Vagina (tissue), 2 donors: ENCODE measurements at places on chromosomes 7 and 10. TPM values are rescaled to one million over a fixed set of nuclear protein-coding genes. Genes with fewer than 3 reads are reported as not detected.
A peak's percentile ranks its signal among the peaks of the same experiment; 100 is the strongest.

DNA sequence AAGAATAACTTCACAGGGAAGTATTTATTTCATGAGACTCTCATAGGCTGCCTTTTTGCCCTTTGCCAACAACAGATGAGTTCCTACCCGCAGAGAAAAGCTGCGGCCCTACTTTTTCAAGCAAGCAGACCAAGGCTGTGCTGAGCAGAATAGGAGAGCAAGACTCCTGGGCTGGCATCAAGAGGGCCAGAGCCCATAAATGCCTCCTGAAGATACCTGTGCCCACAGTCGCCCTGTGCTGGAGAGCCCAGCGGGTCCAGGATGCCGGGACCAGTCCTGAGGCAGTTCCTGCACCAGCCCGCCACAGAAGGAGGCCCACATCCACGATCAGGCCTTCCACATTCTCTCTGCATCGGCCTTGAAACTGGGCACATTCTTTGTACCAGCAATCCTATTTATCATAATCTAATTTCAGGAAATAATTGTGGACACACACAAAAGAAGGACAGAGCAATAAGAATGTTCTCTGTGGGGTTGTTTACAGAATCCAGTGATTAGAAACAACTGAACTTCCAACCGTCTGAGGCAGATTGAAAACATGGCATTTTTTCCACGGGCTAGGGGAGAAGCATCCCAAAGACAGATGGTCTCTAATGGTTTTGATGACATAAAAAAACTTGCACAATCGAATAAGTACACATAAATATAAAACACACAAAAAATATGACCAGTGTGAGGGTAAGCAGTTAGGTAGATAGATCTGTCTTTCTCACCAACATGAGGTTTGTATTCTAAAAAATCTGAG is 95.6 kb downstream of the CPXM2 start:
- DNase-seq, result peak; percentile 70

DNA sequence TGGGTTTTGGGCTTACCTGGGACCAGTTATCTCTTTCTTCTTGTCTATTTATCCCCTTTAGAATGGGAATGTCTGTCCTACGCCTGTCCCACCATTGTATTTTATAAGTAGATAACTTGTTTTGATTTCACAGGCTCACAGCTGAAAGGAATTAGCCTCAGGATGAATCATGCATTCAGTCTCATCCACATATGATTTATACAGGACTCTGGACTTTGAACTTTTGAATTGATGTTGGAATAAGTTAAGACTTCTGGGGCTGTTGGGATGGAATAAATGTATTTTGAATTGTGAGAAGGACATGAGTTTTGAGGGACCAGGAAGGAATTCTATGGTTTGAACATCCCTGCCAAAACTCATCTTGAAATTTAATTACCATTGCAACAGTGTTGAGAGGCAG is 112.6 kb downstream of the AMPH start:
- no peak for DNase-seq

DNA sequence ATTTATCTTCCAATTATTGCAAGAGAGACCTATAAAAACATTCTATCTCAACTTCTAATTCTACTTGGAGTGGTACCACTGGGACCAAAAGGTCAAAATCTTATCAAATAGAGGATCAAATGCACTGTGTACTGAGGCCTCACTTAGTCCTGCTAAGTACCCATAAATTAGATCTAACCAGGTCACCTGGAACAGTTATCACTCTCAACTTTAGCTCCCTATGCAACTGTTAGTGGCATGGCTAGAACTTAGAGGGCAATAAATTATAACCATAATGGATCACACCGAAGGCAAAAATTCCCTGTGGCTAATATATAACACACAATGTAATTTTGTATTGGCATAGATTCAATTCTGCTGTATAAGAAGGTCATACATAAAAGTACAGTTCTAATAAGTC is 428.9 kb downstream of the PCDH15 start:
- no peak for DNase-seq

DNA sequence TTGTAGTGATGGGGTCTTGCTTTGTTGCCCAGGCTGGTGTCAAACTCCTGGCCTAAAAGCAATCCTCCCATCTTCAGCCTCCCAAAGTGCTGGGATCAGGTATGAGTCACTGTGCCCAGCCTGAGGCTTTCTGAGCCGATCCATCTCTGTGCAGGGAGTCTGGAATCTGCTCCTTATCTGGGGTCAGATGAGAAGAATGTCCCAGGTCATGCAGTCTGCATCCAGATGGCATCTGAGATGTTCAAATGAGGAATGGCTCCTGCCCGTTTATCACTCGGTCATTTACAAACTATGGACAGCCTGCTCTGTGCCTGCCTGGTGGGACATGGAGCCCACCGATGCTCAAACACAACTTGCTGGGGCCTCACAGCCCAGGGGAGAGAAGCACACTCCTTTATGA is 11.1 kb upstream of the SLC18A3 start:
- peak; percentile 56 for DNase-seq

DNA sequence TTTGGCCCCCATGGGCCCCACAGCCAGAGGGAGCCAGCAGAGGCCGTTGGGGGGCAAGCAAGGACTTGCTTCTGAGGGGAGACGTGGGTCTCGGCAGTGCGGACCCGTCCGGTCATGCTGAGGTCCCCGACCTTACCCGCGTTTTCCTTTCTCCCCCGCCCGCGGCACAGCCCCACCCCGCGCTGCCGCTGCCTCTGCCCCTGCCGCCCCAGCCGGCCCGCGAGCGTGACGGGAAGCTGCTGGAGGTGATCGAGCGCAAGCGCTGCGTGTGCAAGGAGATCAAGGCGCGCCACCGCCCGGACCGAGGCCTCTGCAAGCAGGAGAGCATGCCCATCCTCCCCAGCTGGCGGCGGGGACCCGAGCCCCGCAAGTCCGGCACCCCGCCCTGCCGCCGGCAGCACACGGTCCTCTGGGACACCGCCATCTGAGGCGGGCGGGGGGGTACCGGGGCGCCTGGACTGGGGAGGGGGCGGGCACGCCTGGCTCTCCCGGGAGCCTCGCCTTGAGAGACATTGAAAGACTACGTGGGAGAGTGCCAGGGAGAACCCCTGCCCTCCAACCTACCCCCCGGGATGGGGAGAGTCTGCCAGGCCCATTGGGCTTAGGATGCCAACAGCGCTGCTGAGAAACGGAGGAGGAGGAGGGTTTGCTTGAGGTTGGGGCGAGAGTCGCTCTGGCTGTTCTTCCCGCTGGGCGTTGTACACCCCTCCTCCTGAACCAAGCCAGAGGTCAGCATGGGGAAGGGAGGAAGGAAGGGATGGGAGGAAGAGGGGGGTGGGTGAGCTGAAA is 9.9 kb downstream of the NYAP1 start:
- DNase-seq, result no peak

DNA sequence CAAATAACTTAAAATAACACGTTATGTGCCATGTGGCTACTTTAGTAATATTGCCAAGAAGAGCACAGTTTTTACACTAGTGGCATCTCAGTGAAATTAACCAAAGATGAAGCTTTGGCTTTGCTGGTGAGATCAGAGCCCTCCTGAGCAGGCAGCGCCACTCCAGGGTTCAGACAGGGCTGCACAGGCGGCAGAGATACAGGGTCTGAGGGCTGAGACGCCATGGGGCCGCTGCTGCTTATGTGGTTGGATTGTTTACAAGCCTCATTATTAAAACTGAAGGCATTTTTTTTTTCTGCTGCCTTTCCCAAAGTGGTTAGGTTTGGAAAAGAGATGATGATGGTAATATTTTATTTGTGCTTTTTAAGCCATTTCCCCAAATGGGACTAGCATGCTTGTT is 68.8 kb upstream of the DNAJB6 start:
- DNase-seq, result no peak

The PILRA gene
- 8.3 TPM for total RNA-seq

The PLAU gene
- total RNA-seq, result 18.2 TPM

DNA sequence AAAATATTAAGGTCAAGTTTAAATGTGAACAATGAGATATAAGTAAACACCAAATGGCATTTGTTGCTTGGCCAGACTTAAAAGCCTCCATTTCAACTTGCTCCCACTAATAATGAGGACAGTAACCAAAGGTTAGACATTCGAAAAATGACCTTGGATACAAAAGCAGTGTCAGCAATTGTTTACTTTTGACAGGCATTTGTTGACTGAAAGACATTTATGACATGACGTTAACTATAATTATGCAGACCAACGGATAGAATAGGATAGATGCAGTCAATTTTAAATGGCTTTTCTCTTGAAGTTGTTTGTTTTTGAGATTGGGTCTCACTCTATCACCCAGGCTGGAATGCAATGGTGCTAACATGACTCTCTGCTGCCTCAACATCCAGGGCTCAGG is 6.3 kb upstream of the WNT16 start:
- DNase-seq, result no peak

The TRPV6 gene
- 7.9 TPM for total RNA-seq

- DNase-seq, result no peak
These were observed 143.4 kb downstream of the PPP1R3A start for GRCh38 chr7:113775401-113775800.

DNA sequence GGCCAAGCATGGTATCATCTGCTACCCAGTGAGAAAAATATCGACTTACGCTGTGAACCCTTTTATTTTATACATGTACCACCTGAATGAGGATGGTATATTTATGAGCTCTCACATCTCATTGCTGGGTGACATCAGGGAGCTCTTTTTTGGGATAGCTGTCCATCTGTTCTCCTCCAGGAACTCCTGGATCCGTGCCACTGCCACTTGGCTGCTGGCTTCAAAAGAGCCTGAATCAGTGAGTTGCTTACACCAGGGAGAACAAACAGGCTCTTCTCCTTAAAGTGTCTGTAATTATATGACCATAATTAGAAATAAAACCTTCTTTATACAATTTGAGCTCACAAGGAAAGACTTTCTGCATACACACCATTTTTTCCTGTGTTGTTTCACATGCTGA is 106.2 kb downstream of the KAT6B start:
- DNase-seq, result no peak

The LLCFC1 gene
- total RNA-seq, result not detected

The SPDYE3 gene
- total RNA-seq, result not detected

- DNase-seq, result no peak
These were observed 4.5 kb downstream of the DMTF1 start for GRCh38 chr7:87156709-87157108.

- DNase-seq, result no peak
These were observed 96.0 kb downstream of the NRBF2 start for GRCh38 chr10:63229161-63229560.

DNA sequence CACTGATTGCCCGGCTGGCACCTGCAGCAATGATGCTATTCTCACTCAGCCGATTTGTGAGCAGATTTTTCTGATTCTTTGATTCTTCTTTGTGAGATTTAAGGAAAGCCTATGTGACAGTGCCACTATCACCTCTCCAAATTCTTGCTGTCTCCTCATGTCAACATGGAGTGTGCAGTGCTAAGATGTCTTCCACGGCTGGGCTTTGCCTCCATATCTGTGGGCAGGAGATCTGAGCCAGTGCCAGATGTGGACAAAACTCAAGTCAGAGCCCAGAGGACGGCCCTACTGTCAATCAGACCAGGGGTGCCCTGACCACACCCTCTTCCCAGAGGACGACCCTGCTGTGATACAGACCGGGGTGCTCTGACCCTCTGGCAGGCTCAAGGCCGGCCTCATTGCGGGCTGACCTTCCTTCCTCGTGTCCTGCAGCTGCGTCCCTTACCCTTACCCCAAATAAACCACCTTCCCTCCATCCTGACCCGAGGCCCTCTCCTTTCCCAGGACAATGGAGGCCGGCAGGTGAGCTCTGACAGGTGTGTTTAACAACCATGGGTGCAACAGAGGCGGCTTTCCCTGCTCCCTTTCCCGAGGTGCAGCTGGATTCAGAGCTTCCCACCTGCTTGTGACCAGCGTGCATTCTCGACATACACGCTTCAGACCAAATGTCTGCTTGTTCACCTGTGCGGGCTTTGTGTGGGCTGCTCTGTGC is 221.4 kb downstream of the ADARB2 start:
- DNase-seq, result no peak

The GFRA1 gene
- 57.7 TPM for total RNA-seq

DNA sequence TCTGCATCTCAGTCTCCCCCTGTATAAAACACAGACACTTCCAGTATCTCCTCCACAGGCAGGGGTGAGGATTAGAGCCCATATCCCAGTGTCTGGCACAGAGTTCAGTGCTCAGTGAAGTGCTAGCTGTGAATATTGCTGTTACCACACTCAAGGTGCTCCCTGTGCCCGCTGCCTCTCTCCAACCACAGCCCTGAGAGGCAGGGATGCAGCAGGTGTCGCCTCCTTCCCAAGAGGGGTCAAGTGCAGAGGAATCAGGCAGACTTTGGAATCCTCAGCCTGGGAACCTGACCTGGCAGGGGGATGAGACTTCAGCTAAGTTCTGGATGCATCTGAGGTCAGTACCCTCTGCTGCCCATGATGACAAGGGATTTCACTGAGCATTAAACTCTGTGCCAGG is 163.1 kb downstream of the GFRA1 start:
- no peak for DNase-seq

The PRSS37 gene
- not detected for total RNA-seq

The TMEM176A gene
- 43.7 TPM for total RNA-seq

- no peak for DNase-seq
These were observed 19.7 kb downstream of the LIMK1 start for GRCh38 chr7:74103219-74103772.

GRCh38 chr10:127923646-127924045 is 16.7 kb downstream of the PTPRE start:
- DNase-seq, result no peak

The HKDC1 gene
- total RNA-seq, result 2.5 TPM

- no peak for DNase-seq
These were observed 16.6 kb downstream of the JAZF1 start for GRCh38 chr7:28163949-28164348.

DNA sequence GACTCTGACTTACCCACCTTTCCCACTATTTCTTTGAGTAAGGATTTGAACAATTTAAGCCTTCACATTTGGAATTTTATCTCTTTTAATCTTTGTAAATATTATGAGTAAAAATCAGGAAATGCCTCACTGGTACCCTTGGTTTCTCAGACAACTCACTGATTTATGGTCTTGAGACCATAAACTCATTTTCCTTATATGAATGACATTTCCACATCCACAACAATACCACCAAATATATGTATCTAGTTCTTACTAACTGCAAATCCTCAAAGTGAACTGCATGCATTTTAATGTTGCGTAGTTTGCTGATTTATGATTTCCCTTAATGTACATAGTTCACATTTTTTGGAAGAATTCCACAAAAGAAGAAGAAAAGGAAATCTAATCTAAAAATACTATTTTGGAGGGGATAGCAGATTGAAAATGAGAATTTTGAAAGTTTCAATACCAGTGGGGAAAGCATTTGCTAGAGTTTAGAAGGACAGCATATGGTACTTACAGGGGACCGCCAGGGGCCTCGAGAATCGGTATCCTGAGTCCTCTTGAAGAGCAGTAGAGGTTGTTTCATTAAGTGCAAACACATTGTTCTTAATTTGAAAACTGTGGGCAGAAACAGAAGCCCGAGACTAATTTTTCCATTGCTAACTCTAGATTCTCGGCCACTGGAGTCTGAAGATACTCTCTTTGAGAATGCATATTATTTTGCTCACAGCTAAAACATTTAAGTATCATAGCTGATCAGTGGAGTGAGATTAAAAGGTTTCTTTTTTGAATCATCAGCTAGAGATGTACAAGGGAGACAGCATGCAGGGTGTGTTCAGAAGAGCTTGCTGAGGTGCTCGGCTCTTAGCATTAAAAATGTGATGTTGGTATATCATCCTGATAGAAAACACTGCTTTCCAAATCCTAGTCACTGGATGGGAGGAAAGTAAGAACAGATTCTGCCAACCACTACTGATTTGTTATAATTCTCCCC is 964.0 kb downstream of the GATA3 start:
- DNase-seq, result no peak
